ENCODE measurements at places on chromosomes 11 and 22. TPM values are rescaled to one million over a fixed set of nuclear protein-coding genes. Genes with fewer than 3 reads are reported as not detected.

GRCh38 chr22:43302531-43303041, 40.6 kb downstream of the SCUBE1 start:
- no peak for DNase-seq
- peaks cover 2% of the 10 kb centered on the region for H3K36me3 ChIP-seq
- H3K4me3 ChIP-seq, result no peak overlapping the region
- H3K27me3 ChIP-seq, result peaks cover 58% of the 10 kb centered on the region
- no peak overlapping the region for H3K27ac ChIP-seq
- H3K4me1 ChIP-seq, result peaks cover 13% of the 10 kb centered on the region

- H3K4me3 ChIP-seq, result no peak overlapping the region
- no peak for DNase-seq
- H3K4me1 ChIP-seq, result peaks cover 33% of the 10 kb centered on the region
- H3K36me3 ChIP-seq, result no peaks in the 10 kb centered on the region
These were observed 3.0 kb downstream of the ATL3 start for GRCh38 chr11:63667995-63668795.

- H3K27me3 ChIP-seq, result no peaks in the 10 kb centered on the region
- H3K36me3 ChIP-seq, result no peaks in the 10 kb centered on the region
- DNase-seq, result no peak
- no peak overlapping the region for H3K4me3 ChIP-seq
- H3K4me1 ChIP-seq, result no peaks in the 10 kb centered on the region
These were observed 20.9 kb downstream of the SOX6 start for GRCh38 chr11:16335236-16335962.

C11orf91 gene
- total RNA-seq, result not detected

ZDHHC8 gene
- 60.1 TPM for total RNA-seq

- no peak overlapping the region for H3K27ac ChIP-seq
- H3K36me3 ChIP-seq, result peaks cover 2% of the 10 kb centered on the region
- H3K27me3 ChIP-seq, result peaks cover 15% of the 10 kb centered on the region
- peaks cover 17% of the 10 kb centered on the region for H3K4me1 ChIP-seq
- DNase-seq, result no peak
These were observed 13.8 kb upstream of the FAM181B start for GRCh38 chr11:82747471-82747870.

DNA sequence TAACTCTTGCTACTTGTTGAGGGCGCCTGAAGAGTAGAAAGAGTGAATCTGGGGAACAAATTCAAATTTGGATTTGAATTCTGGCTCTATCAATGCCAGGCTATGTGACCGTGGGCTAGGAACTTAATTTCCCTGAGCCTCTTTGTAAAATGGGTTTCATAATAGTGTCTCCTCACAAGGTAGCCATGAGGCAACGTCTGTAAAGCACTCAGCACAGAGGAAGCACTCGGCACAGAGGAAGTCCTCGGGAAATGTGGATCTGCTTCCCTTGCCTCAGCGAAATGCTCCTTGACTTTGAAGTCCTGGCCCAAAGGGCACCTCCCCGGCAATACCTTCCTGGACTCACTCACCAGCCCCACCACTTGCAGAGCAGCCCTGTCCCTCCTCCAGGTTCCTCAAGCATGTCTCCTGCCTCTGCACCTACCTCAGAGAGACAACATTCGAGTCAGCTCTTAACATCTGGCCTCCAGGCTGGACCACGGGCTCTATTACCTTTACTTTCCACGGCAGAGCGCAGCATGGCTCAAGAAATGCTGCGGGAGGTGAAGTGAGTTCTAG, 17.7 kb downstream of the CD6 start:
- peaks cover 63% of the 10 kb centered on the region for H3K4me1 ChIP-seq
- DNase-seq, result no peak
- H3K27ac ChIP-seq, result peak overlapping the region; percentile 100
- peak overlapping the region; percentile 87 for H3K4me3 ChIP-seq
- H3K36me3 ChIP-seq, result peaks cover 14% of the 10 kb centered on the region

DNA sequence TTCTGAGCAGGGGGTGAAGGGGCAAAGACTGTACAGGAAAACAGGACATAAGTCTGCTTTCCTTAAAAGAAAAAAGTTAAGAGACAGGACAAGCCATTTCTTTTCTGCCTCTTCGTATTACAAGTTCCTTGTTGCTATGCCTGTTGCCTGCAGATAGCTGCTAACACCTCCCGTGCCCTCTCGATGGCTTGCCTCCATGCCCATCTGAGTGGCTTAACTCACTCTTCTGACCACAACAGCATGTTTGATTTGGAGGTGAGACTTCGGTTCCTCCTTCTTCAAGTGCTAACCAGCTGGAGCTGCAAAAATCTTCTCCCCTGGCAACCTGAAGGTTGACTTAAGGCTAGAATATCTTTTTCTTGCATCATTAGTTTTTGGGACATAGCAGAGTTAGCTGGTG, 103.1 kb downstream of the PRR5L start:
- no peaks in the 10 kb centered on the region for H3K36me3 ChIP-seq
- peaks cover 17% of the 10 kb centered on the region for H3K4me1 ChIP-seq
- H3K4me3 ChIP-seq, result no peak overlapping the region

GRCh38 chr11:94305146-94305545, 766 bp downstream of the IZUMO1R start:
- H3K36me3 ChIP-seq, result no peaks in the 10 kb centered on the region
- peaks cover 3% of the 10 kb centered on the region for H3K4me1 ChIP-seq
- H3K27me3 ChIP-seq, result no peaks in the 10 kb centered on the region
- no peak overlapping the region for H3K27ac ChIP-seq
- H3K4me3 ChIP-seq, result no peak overlapping the region
- no peak for DNase-seq

- no peak overlapping the region for H3K4me3 ChIP-seq
- no peak overlapping the region for H3K27ac ChIP-seq
- peaks cover 11% of the 10 kb centered on the region for H3K4me1 ChIP-seq
- peaks cover 5% of the 10 kb centered on the region for H3K36me3 ChIP-seq
- DNase-seq, result no peak
- no peaks in the 10 kb centered on the region for H3K27me3 ChIP-seq
These were observed 21.9 kb downstream of the STX3 start for GRCh38 chr11:59777104-59777503.

BTG4 gene
- total RNA-seq, result not detected

DNA sequence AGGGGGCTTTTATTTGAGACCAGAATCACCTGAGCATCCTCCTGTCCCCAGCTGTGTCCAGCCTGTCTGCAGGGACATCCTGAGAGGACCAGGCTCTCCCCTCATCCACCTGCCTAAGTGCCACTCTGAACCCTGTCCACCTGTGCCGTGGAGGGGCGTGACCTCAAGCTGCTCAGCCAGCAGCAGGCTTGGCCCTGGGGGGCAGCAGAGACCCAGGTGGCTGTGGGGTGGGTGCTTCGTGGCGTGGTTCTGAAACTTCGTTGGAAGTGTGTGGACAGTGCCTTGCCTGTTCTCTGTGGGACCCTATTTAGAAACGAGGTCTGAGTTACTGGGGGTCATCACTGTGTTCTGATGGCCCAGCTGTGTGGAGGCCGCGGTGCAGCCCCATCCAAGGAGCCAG, 72.7 kb downstream of the LRP5 start:
- H3K27me3 ChIP-seq, result peaks cover 11% of the 10 kb centered on the region
- H3K4me1 ChIP-seq, result peaks cover 5% of the 10 kb centered on the region

RAB36 gene
- total RNA-seq, result 1.1 TPM

GPHA2 gene
- total RNA-seq, result not detected

- H3K27ac ChIP-seq, result no peak overlapping the region
- H3K27me3 ChIP-seq, result no peaks in the 10 kb centered on the region
- no peak overlapping the region for H3K4me3 ChIP-seq
- no peaks in the 10 kb centered on the region for H3K36me3 ChIP-seq
These were observed 198.1 kb upstream of the SEZ6L start for GRCh38 chr22:25970999-25971811.

EMSY gene
- 34.6 TPM for total RNA-seq

GRCh38 chr11:94787801-94788200, 19.6 kb downstream of the AMOTL1 start:
- DNase-seq, result no peak
- H3K27me3 ChIP-seq, result peaks cover 41% of the 10 kb centered on the region
- no peak overlapping the region for H3K27ac ChIP-seq

GRCh38 chr22:31942091-31942490, 2.2 kb upstream of the YWHAH start:
- H3K4me3 ChIP-seq, result peak overlapping the region; percentile 83
- no peak for DNase-seq
- peak overlapping the region; percentile 85 for H3K27ac ChIP-seq

CHST1 gene
- not detected for total RNA-seq

SCGB1D2 gene
- not detected for total RNA-seq

- H3K27ac ChIP-seq, result no peak overlapping the region
- DNase-seq, result no peak
- peaks cover 21% of the 10 kb centered on the region for H3K36me3 ChIP-seq
- H3K27me3 ChIP-seq, result no peaks in the 10 kb centered on the region
- H3K4me1 ChIP-seq, result peaks cover 15% of the 10 kb centered on the region
- H3K4me3 ChIP-seq, result no peak overlapping the region
These were observed 62.0 kb upstream of the UCP3 start for GRCh38 chr11:74070723-74071492.

DNA sequence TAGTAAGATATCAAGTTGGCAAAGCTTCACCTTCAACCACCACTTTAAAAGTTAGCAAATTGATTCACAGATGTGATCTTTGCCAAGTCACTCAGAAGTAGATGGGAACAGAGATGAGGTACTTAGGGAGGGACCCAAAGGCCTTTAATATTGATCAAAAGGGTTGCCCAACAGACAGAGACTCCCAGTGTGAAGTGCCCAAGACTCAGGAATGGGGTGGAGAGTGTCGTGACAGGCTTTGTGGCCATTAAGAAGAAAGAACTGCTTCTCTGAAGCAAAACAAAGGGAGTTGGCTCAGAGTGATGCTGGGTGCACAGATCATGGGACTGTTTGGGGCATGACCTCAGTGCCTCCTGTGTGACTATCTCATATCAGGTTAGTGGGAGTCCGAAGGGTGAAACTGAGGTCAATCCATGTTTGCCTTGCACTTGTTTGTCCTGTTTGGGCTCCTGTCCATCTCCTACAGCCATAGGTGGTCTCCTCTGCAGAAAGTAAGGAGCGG, 132.3 kb downstream of the APIP start:
- H3K36me3 ChIP-seq, result no peaks in the 10 kb centered on the region
- no peaks in the 10 kb centered on the region for H3K4me1 ChIP-seq
- DNase-seq, result no peak
- peaks cover 13% of the 10 kb centered on the region for H3K27me3 ChIP-seq

DNA sequence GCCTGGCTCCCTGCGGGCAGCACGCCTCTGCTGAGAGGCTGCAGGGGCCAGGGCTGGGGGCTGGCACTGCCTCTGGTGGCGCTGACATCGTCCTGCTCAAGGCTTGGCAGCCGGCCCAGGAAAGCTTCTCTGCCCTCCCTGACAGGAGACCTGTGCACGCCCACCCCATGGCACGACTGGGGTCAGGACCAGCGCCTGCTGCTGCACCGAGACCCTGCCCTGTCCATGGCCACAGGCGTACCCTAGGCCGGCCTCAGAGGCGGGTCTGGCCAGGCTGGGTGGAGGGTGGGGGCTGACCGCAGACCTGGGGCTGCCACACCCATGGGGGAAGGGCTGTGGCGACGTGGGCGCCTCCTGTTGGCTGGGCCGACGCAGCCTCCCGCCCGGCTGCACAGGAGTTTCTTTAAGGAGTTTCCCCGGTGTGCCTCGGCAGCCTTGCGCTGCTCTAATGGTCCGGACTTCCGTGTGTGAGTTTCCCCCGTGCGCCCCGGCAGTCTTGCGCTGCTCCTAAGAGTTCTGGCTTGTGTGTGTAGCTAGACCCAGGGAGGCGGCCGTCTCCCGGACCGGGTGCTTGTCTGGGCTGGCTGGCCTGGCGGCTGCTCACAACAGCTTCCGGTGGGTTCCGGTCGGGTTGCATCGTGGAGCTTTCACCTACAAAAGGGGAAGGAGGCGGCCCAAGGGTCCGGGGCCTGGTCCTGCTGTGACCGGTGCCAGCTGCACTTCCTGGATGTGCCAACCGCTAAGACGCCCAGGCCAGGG, 4.6 kb downstream of the TRABD start:
- H3K27me3 ChIP-seq, result no peaks in the 10 kb centered on the region
- H3K4me3 ChIP-seq, result peak overlapping the region; percentile 95
- peaks cover 34% of the 10 kb centered on the region for H3K4me1 ChIP-seq
- H3K27ac ChIP-seq, result peak overlapping the region; percentile 99
- peaks cover 3% of the 10 kb centered on the region for H3K36me3 ChIP-seq

FIBP gene
- 30.4 TPM for total RNA-seq

DNA sequence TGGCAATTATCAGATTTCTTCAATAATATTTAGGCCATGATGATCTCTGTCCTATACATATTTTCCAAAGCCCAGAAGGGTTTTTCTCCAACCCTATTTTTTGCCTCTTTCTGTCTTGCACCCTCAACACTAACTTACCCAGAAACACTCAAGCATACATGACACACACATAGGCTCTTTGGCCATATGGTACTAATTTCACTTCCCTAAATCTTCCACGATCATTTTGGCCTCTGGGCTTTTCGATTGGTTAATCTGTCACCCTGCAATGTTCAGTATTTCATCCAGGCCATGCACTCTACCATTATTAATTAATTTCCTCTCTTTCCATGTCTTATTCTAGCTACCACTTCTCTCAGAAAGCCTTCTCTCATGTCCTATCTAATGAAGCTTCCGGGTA, 59.8 kb downstream of the LUZP2 start:
- H3K4me1 ChIP-seq, result no peaks in the 10 kb centered on the region
- H3K27me3 ChIP-seq, result no peaks in the 10 kb centered on the region
- no peaks in the 10 kb centered on the region for H3K36me3 ChIP-seq
- no peak overlapping the region for H3K27ac ChIP-seq
- no peak overlapping the region for H3K4me3 ChIP-seq

DNA sequence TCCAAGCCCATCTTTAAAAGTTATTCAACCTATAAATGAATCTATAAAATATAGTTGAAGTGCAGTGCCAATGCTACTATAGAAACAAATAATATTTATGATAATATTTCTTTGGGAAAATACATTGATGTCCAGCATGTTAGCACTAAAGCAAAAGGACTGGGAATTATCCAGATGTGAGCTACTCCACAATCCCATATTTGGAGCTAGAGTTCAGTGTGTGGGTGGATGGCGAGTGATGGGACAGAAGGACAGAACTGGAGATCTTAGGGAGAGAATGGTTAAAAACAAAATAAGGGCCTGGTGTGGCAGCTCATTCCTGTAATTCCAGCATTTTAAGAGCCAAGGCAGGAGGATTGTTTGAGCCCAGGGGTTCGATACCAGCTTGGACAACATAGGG, 216.8 kb downstream of the TMEM135 start:
- H3K36me3 ChIP-seq, result no peaks in the 10 kb centered on the region
- no peak overlapping the region for H3K4me3 ChIP-seq
- no peak overlapping the region for H3K27ac ChIP-seq
- peaks cover 14% of the 10 kb centered on the region for H3K4me1 ChIP-seq
- no peak for DNase-seq

- H3K4me1 ChIP-seq, result no peaks in the 10 kb centered on the region
- H3K27ac ChIP-seq, result no peak overlapping the region
- H3K36me3 ChIP-seq, result no peaks in the 10 kb centered on the region
- H3K27me3 ChIP-seq, result no peaks in the 10 kb centered on the region
These were observed 396.9 kb upstream of the SYN3 start for GRCh38 chr22:33455036-33455435.

MFRP gene
- total RNA-seq, result not detected

- H3K36me3 ChIP-seq, result no peaks in the 10 kb centered on the region
- no peaks in the 10 kb centered on the region for H3K27me3 ChIP-seq
- no peak overlapping the region for H3K4me3 ChIP-seq
- no peak for DNase-seq
- H3K4me1 ChIP-seq, result no peaks in the 10 kb centered on the region
These were observed 935.3 kb downstream of the DLG2 start for GRCh38 chr11:84691830-84692229.

- H3K27me3 ChIP-seq, result peaks cover 4% of the 10 kb centered on the region
- DNase-seq, result no peak
- H3K36me3 ChIP-seq, result no peaks in the 10 kb centered on the region
- peak overlapping the region; percentile 8 for H3K27ac ChIP-seq
These were observed 3.6 kb upstream of the PLXNB2 start for GRCh38 chr22:50310949-50311444.

TIMM10B gene
- 52.3 TPM for total RNA-seq

Data from T-helper 17 cell (primary cell).